ENCODE measurements at places on chromosomes 5 and 9. TPM values are rescaled to one million over a fixed set of nuclear protein-coding genes. Genes with fewer than 3 reads are reported as not detected.

- no peak overlapping the region for H3K4me3 ChIP-seq
- no peaks in the 10 kb centered on the region for H3K36me3 ChIP-seq
- DNase-seq: no peak
- H3K27me3 ChIP-seq: no peaks in the 10 kb centered on the region
Measured at GRCh38 chr5:112010475-112010874, 253.5 kb upstream of the NREP start.

DNA sequence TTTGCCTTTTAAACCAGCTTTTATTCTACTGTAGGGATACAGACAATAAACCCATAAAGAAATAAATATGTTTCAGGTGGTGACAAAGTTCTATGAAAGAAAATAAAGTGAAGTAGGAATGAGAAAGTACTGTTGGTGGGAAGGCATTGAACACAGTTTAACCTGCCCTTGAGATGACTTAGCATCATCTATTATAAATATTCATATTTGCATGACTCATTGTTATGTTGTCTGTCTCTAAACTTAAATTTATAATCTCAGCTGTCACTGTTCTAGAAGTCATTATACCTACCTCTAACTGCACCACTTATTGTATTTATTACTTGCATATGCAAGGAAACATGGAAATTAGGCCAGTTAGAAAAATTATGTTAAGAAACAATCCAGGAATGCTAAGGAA, 202.2 kb downstream of the CHSY3 start:
- no peak overlapping the region for H3K27ac ChIP-seq
- H3K36me3 ChIP-seq: no peaks in the 10 kb centered on the region
- peaks cover 1% of the 10 kb centered on the region for H3K4me1 ChIP-seq
- DNase-seq: no peak
- peaks cover 1% of the 10 kb centered on the region for H3K27me3 ChIP-seq

DNA sequence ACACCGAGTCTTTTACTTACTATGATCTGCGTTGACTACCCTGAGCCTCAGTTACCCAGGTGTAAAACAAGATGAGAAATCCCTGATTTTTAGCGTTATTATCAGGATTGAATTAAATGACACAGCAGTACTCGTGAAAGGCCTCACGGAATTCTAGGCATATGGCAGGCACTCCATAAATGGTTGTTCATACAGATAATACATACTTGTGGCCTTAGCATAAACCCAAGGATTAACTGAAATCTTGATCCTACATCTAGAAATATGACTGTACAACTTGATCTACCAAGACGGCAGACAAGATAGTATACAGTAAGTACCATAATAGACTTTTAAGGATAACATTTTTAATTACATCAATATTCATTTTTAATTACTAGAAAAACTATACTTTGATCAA, 409.8 kb downstream of the BNC2 start:
- no peak overlapping the region for H3K4me3 ChIP-seq
- no peak overlapping the region for H3K27ac ChIP-seq
- no peaks in the 10 kb centered on the region for H3K4me1 ChIP-seq
- no peaks in the 10 kb centered on the region for H3K36me3 ChIP-seq
- no peaks in the 10 kb centered on the region for H3K27me3 ChIP-seq

The HOMER1 gene
- 13.5 TPM for total RNA-seq

Data from activated T-helper 2 cell treated with anti-CD3 and anti-CD28 coated beads, Interferon-gamma antibody, Interleukin-2, Interleukin-4, amounts not matched to agents 10 μg/mL and 5 μg/mL and 100 μg/mL, durations not matched to agents 14 hours and 24 hours and 36 hours (primary cell).